SK-MEL-5 (cell line): ENCODE measurements at places on chromosomes 16 and 17. TPM values are rescaled to one million over a fixed set of nuclear protein-coding genes. Genes with fewer than 3 reads are reported as not detected.

The LITAFD gene
- total RNA-seq, result not detected in 2 replicates

The RGS9 gene
- 0.71 and 1.7 TPM in 2 replicates for total RNA-seq

DNA sequence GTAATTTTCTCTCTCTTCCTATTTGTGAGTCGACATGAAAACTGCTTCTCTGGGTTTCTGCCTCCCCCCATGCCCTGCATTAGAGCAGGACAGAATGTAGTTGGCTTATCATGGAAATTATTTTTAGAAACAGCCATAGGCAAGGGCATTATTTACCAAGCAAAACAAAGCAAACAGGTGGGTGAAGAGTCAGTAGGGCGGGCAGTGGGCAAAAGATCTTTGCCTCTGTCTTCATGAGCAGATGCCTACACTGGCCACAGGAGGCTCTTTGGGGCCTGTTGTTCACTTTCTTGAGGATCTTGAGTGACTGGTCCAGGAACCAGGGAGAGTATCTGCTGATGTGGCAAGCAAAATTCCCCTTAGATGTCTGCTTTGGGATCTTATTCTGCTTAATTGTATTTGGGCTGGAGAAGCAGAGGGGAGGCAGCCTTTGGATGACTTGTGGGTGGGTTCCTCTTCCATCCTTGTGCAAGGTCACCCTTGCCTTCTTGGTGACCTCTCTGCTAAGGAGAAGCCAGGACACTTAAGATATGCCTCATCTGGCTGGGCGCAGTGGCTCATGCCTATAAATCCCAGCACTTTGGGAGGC, 42.5 kb upstream of the CLEC19A start:
- no peak for DNase-seq

The RASD1 gene
- total RNA-seq, result 73.8 and 79.9 TPM in 2 replicates

DNA sequence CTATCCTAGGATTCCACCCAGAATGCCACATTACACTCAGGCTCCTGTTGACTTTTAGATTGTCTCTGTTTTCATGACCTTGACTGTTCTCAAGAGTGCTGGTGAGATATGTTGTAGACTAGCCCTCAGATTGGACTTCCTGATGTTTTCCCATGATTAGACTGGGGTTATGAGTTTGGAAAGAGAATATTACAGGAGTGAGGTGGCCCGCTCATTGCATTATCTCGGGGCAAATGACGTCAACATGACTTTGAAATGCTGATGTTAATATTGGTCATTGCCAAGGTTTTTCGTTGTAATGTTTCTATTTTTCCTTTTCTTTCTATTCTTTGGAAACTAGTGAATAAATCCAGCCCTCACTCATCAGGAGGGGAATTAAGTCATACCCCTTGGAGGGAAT, 355.7 kb upstream of the MON1B start:
- no peak for DNase-seq

The NPW gene
- total RNA-seq, result 0.55 TPM in 1 of 2 replicates, not detected in the other

The OTOP3 gene
- total RNA-seq, result not detected in 2 replicates

DNA sequence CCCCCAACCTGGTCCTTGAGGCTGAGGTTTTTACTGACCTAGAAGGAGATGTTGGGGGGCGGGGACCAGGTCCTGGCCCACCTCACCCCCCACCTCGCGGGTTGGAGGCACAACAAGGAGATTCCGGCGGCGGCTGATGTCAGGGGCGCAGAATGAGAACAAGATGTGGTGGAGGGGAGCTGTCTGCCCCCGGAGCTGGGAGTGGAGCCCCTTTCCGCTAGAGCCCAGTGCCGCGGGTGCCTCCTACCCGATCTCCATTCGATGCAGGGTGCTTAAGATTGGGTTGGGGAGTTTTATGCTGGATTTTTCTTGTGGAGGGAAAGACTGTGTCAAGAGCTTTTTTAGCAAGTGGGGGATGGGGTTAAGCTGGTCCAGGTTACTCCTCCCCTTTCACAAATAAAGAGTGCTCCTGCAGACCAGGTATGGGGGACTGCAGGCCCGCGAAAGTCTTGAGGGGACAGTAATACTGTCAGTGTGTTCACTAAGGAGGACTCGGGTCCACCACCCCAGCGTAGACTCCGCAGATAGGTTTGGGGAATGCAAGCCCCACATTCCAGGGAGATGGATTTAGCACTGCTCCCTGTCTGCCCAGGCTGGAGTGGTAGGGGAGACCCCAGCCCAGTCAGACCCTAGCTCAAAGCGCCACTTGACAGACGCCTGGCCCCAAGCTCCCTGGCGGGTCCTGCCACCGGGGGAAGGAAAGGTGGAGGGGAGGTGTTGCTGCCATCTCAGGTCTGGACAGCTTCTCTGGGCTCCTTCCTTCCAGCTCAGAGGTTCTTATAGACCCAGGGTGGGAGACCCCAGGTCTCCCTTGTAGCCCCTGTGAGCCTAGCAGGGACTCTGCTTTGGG, 2.0 kb downstream of the CACNA1G start:
- no peak for DNase-seq

GRCh38 chr16:78894886-78895285, 705.7 kb downstream of the MAF start:
- DNase-seq, result no peak

The CA5A gene
- total RNA-seq, result not detected in 2 replicates

DNA sequence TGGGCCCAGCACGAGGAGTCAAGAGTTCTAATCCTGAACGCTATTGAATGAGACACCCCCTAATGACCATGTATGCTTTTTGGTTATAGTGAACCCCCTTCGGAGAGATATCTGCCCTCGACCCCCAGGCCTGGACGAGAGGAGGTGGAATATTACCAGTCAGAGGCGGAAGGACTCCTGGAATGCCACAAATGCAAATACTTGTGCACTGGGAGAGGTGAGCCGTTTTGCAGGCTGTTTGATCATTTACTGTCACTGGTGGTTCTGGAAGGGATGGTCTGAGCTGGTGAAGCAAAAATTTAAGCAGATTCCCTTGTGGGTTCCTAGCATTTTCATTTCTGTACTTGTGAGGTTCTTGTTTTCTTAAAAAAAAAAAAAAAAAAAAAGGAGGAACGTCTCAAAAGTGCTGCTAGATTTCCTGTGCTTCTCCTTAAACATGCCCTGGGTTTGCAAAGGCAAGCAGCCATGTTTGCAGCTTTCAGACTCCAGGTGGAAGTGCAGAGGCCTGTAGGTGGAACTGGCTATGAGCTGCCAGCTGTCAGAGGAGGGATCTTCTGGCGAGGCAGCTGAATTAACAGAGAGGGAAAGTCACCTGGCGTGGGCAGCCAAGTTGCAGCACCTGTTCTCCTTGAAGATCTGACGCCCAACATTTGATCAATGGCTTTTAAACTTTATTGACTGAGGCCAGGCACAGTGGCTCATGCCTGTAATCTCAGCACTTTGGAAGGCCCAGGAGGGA, 3.5 kb downstream of the MARVELD3 start:
- no peak for DNase-seq

The PRDM7 gene
- total RNA-seq, result 4.1 and 6.2 TPM in 2 replicates

- no peak for DNase-seq
Measured at GRCh38 chr16:56967733-56968132, 6.0 kb downstream of the CETP start.

DNA sequence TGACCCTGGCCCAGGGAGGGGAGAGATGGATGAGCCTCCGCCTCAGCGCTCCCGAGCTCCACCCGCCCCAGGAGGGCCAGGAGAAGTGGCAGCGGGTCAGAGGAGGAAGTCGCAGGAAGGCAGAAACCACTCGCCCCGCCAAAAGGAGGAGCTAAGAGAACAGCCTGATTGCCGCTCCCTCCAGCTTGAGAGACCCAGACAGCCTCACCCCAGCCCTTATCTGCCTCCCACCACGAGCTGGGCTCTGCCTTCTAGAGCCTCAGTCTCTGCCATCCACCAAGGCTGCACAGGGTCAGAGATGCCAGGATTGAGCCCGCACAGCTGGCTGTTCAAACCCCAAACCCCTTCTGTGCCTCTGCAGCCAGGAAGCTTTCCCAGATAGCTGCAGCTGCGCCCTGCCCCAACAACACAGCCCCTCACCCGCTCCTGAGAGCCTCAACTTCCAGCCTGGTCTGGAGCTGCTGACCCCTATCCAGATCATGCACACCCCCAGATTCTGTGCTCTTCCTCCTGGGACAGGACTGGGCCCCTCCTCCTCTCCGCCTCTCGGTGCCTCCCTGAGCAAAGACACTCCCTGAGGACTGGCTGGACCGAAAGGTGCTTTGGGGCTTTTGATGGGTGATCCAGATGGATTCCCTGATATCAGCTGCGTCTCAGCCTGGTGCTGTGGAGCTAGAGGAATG, 1.0 kb upstream of the ATP2A3 start:
- peak; percentile 66 for DNase-seq

The B4GALNT2 gene
- total RNA-seq, result not detected in 2 replicates

DNA sequence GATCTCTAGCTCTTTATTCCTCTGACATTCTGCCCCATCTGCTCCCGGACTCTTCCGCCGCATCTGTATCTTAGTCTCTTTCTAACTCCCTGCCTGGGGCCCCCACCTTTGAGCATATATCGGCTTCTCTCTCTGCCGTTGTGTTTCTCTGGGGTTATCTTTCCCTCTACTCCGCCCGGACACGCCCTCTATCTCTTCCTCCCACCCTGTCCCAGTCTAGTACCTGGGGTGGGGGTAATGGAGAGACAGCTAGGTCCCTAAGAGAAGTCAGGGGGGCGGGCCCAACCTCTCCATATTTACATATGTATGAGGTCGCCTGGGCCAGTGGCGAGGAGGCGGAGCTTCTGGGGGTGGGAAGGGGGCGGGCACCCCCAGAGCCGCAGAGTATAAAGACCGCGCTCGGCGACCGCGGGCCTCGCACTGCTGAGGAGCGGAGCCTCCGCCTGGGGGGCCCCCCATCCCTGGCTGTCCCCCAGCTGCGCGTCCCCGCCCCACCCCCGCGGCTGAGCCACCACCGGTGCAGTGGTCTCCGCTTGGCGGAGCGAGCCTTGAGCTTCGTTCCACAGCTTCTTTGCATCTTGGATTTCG, at the start of gene ATP1B2:
ATP1B2 (plus strand) TSS at position 418 of the 588 bp plus-strand sequence. CDS start 593 bp downstream, outside the sequence.
- DNase-seq, result peak; percentile 64

The SDK2 gene
- 1.3 and 1.5 TPM in 2 replicates for total RNA-seq

DNA sequence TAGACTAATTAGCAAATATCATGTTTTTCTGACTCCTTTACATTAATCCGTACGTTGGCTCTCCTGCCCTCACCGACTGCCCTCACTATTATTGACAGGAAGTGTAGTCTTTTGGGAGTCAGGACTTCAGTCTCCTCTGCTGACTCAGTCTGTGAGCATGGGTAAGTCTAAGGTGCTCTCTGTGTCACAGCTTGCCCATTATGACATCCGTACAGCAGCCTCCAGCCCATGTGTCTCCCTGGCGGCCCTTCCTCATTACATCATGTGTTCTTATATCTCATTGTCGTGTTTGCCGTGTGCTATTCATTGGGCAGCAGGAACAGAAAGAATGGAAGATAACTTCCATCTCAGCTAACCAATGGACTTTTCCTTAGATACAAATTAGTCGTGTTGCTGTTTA, 77.5 kb downstream of the MRTFB start:
- DNase-seq, result no peak

GRCh38 chr16:12158428-12158827, 181.9 kb downstream of the SNX29 start:
- DNase-seq, result no peak

DNA sequence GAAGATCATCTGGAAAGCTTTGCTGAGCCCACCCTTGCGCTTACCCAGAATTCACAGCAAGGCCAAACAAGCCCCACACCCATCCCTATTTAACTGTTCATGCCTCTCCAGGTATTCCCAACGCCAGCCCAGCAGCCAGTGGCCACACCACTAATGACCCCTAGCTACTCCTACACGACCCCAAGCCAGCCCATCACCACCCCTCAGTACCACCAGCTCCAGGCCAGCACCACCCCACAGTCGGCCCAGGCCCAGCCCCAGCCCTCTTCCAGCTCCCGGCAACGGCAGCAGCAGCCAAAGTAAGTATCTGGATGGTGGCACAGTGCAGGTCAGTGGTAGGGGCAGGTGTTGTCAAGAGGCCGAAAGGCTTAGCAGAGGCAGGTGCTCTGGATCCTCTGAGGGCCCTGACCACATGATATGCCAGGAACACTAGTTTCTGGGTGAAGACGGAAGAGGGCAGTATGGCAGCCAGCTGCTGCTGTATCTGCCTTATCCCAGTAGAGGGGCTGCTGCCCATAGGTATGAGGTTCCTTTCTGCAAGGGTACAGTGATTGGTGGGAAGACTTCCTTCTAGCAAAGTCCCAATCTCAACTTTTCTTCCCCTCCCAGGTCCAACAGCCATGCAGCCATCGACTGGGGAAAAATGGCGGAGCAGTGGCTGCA, 10.7 kb downstream of the PROCA1 start:
- DNase-seq, result no peak
